Psoas muscle (tissue), 8 donors: ENCODE measurements at places on chromosomes 3 and 15. TPM values are rescaled to one million over a fixed set of nuclear protein-coding genes. Genes with fewer than 3 reads are reported as not detected.

The LRRN1 gene
- 12.6 TPM for total RNA-seq

The TP63 gene
- 83.0 TPM for total RNA-seq

The CAPN3 gene
- total RNA-seq = 216 TPM

The SLC28A2 gene
- not detected for total RNA-seq

DNA sequence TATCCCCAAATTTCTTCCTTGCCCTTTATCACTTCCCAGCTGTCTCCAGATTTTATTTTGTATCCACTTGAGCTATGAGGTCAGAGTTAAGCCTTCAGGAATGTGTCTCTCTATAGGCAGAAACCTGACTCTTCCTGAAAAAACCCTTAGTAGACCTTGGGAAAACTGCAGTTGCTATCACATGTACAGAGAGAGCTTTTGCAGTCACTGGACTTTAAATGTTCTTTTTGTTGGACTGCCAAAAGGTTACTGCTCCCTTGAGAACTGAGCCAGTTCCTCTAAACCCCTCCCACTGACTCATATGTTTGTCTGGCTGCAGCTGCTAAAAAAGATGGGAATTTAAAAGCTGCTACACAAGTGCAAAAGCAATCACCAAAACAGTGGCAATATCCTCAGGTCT, 169.1 kb upstream of the CCDC54 start:
- no peaks in the 10 kb centered on the region for H3K36me3 ChIP-seq
- H3K27ac ChIP-seq = peak overlapping the region; percentile 80
- DNase-seq = no peak
- peak overlapping the region; percentile 43 for H3K4me3 ChIP-seq
- H3K4me1 ChIP-seq = peaks cover 37% of the 10 kb centered on the region

DNA sequence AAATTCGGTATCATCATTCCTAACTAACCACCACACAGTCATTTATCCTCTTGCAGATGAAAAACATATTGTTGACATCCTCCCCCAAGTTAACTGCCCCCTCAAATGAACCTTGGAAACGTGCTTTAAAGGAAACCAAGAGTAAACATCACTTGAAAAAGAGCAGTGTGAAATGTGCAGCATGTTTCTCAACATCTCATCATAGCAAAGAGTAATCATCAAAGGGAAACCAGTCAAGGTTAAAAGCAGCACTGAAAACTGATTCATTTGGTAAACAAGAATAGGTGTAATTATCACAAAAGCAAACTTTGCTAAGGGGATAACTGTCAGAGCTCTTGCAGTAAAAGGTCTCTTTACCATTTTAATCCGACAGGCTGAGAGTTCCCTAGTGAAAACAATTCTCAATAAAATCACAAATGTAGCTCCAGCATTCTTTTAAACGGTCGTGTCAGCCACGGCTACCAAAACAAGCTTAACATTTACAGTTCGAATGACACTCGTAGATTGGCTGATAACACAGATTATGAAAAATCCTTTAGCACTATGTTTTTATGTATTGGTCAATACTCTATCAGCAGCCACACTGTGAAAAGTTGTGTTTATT, 461.0 kb downstream of the GBE1 start:
- DNase-seq = no peak
- no peaks in the 10 kb centered on the region for H3K27me3 ChIP-seq
- no peak overlapping the region for H3K4me3 ChIP-seq

DNA sequence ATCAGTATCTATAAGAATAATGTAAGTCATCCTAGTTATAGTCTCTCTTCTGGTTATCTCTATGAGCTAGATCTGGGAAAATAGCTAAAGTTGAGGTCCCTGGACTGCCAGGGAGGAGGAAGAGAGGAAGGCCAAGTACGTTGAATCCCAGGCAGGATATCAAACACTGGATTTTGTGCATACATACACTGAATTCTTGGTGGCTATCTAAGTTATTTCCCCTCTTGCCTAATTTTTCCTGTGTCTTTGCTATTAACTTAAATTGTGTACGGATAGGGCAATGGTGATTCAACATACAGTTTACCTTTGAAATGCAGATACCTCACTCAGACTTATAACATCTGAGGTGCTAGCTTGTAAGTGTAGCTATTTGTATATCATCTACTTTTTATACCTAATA, 27.2 kb downstream of the FBXO22 start:
- peaks cover 43% of the 10 kb centered on the region for H3K36me3 ChIP-seq
- H3K4me1 ChIP-seq = peaks cover 7% of the 10 kb centered on the region
- no peak overlapping the region for H3K4me3 ChIP-seq
- DNase-seq = no peak
- H3K27ac ChIP-seq = no peak overlapping the region

- DNase-seq = no peak
- H3K4me1 ChIP-seq = no peaks in the 10 kb centered on the region
- no peaks in the 10 kb centered on the region for H3K27me3 ChIP-seq
- H3K27ac ChIP-seq = no peak overlapping the region
- H3K36me3 ChIP-seq = no peaks in the 10 kb centered on the region
These were observed 25.5 kb downstream of the SLC12A8 start for GRCh38 chr3:125186800-125187598.

GRCh38 chr15:69595009-69595791, 142.6 kb downstream of the RPLP1 start:
- H3K27ac ChIP-seq = peak overlapping the region; percentile 80
- H3K4me1 ChIP-seq = peaks cover 28% of the 10 kb centered on the region
- no peaks in the 10 kb centered on the region for H3K36me3 ChIP-seq
- H3K4me3 ChIP-seq = peak overlapping the region; percentile 25
- H3K27me3 ChIP-seq = no peaks in the 10 kb centered on the region

DNA sequence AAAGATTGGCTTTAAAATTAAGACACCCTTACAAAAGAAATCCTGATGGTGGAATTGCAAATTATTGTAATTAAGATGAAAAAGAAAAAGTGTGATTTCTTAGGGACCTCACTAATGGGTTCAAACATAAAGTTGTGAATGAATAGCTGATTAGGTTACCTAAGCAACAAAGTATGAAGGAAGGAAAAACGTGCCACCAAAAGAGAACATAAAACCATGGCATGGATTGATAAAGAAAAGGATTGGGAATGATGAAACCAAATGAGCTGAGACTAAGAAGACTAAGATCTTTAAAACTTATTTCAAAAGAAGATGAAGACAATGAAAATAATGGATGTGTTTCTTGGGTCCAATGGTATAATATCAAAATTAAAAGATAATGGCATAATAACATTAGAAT, 32.2 kb upstream of the GUCA1C start:
- no peaks in the 10 kb centered on the region for H3K4me1 ChIP-seq
- H3K4me3 ChIP-seq = no peak overlapping the region
- no peaks in the 10 kb centered on the region for H3K36me3 ChIP-seq
- no peaks in the 10 kb centered on the region for H3K27me3 ChIP-seq
- DNase-seq = no peak
- no peak overlapping the region for H3K27ac ChIP-seq

DNA sequence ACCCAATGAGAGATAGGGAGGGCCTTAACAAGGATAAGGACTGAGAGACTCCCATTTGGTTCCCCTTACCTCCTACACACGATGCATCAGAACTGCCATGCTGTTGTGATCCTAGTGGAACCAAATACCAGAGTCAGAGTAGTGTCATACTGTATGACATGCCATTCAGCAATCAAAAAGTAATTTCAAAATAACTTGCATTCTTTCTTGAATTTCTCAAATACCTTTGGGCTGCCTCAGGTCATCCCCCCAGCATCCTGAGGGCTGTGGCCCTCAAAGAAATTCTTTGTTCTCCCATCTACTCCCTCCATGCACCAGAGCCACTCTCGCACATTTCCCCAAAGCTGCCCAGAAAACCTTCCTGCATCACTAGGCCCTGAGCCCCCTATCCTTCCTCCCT, 68.9 kb upstream of the PPP2R3A start:
- no peak overlapping the region for H3K4me3 ChIP-seq
- no peak overlapping the region for H3K27ac ChIP-seq
- no peak for DNase-seq
- H3K36me3 ChIP-seq = no peaks in the 10 kb centered on the region
- H3K27me3 ChIP-seq = no peaks in the 10 kb centered on the region

- no peaks in the 10 kb centered on the region for H3K4me1 ChIP-seq
- H3K27me3 ChIP-seq = peaks cover 1% of the 10 kb centered on the region
- DNase-seq = peak; percentile 13
- H3K4me3 ChIP-seq = no peak overlapping the region
- H3K36me3 ChIP-seq = no peaks in the 10 kb centered on the region
- H3K27ac ChIP-seq = no peak overlapping the region
These were observed 111.7 kb downstream of the ADCY5 start for GRCh38 chr3:123337226-123337625.

GRCh38 chr3:62261121-62261520, 112.2 kb downstream of the FEZF2 start:
- H3K27ac ChIP-seq = no peak overlapping the region
- H3K4me1 ChIP-seq = no peaks in the 10 kb centered on the region
- H3K27me3 ChIP-seq = no peaks in the 10 kb centered on the region
- H3K36me3 ChIP-seq = peaks cover 3% of the 10 kb centered on the region
- H3K4me3 ChIP-seq = no peak overlapping the region

DNA sequence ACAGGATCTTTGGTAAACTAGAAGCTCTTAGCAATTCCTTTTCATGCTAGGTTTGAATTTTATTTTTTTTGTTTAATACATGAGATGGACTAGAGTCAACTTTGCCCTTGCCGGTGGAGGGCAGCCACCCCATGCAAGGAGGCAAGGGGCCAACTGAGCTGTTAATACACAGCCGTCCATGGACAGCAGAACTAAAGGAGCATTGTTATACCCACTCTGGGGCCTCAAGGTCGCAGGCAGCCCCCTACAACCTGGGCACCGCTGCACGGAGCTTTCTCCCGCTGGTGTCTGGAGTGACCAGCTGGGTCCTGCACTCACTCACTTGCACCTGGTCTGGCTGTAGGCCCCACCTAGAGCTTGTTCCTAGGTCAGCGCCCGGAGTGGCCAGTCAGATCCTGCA, 47.9 kb upstream of the ACKR4 start:
- H3K4me1 ChIP-seq = no peaks in the 10 kb centered on the region
- no peak for DNase-seq
- no peaks in the 10 kb centered on the region for H3K36me3 ChIP-seq
- H3K27me3 ChIP-seq = no peaks in the 10 kb centered on the region

GRCh38 chr15:60701261-60702019, 222.5 kb upstream of the ICE2 start:
- no peak overlapping the region for H3K4me3 ChIP-seq
- no peaks in the 10 kb centered on the region for H3K27me3 ChIP-seq
- DNase-seq = no peak
- H3K4me1 ChIP-seq = peaks cover 4% of the 10 kb centered on the region
- H3K36me3 ChIP-seq = no peaks in the 10 kb centered on the region
- H3K27ac ChIP-seq = no peak overlapping the region
